ENCODE measurements at places on chromosomes 2 and 18.

DNA sequence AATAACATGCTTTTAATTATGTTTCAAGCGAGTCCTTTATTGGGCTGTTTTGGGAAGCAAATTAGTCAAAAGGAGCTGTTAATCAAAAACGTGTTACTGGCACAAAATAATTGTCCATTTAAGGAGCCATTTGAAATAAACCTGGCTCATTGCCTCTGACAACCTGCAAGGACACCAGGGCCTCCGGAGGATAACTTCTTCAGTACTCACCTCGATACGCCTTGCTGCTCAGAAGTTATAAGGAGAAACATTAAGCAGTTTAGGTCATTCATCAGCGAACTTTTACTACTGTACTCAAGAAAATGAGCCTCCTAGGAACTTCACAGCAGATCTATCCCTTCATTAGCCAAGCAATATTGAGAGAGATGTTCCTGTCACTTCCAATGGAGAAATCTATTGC lies 1579.2 kb upstream of the ACVR2A start:
- no peak for DNase-seq

DNA sequence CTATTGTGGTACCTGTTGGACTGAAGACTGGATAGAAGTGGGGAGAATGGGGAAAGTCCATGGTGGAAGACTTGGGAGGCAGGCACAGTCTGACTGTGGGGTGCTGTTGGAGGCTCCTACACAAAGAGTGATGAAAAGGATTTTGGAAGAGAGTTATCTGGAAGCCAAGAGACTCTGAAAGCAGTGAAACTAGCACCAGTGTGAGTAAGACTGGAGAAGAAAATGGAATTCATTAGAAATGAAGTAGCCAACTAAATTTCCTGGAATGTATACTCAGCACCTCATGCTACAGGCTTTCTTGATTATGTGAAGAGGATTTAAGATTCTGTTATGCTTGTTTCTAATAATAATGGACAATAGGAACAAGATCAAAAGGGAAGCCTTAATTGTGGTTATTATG lies 27.7 kb downstream of the ELP2 start:
- DNase-seq = no peak

- no peak for DNase-seq
Observed at GRCh38 chr2:197258580-197258979, 52.0 kb downstream of the ANKRD44 start.

DNA sequence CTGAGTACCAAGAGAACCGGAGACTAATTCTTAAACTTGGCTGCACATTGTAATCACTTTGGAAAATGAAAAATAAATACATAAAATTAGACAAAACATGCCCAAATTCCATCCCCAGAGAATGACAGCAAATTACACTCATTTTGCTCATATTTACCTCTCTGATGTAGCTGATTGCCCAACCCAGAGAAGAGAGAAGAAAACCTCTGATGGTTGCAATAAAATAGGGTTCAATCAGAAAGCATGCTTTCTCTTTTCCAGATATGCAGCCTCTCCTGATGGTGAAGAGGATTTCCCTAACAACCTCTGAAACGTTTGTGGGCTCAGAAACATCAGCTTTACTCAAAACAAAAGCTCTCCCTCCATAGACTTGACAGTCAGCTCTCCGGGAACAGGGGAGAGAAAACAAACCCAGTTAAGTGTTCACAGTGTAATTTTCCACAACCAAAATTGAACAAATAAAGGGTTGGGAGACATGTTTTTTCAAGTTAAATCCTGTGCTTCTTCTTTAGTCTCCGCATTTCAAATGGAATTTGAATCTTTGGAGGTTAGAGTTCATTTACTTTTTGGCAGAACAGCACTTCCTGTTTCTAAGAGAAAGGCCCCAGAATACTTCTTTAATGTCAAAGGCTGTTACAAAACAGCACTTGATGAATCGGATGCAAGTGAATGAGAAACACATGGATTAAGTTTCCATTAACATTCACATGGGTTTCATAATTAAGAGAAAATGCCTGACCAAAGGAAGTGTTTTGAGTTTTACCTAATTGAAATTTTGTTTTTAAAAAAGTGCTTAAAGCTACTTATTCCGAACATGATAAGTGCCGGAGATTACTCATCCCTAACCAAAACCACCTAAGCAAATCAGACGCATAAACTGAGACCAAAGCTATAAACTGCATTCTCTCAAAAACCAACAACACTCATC lies 570.1 kb upstream of the SYT4 start:
- no peak for DNase-seq

- DNase-seq = no peak
Observed at GRCh38 chr18:24530630-24531111, 70.2 kb downstream of the HRH4 start.

GRCh38 chr18:79876497-79876896 lies 75.0 kb downstream of the SLC66A2 start:
- no peak for DNase-seq

GRCh38 chr2:10091182-10091888 lies 11.1 kb upstream of the CYS1 start:
- DNase-seq = peak; percentile 57

GRCh38 chr18:25843791-25844190 lies 246.6 kb downstream of the SS18 start:
- DNase-seq = no peak

GRCh38 chr2:221097568-221097915 lies 474.6 kb downstream of the EPHA4 start:
- DNase-seq = no peak

DNA sequence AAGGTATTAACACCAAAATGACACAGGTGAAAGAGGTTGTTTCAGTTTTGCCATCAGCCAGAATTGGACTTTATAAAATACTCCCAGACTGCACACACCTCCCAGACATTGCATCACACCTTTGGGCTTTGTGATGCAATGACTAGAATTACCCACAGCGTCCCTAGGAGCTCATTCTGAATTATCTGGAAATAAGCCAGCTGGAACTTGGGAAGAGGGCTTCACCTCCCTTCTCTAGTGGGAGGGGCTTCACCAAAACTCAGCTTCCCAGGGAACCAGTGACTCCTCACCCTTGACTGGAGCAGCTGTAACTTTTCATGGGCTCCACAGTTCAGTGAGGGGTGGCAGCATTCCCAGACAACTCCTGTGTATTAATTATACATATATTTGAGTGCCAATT lies 83.1 kb upstream of the BZW1 start:
- DNase-seq = no peak

DNA sequence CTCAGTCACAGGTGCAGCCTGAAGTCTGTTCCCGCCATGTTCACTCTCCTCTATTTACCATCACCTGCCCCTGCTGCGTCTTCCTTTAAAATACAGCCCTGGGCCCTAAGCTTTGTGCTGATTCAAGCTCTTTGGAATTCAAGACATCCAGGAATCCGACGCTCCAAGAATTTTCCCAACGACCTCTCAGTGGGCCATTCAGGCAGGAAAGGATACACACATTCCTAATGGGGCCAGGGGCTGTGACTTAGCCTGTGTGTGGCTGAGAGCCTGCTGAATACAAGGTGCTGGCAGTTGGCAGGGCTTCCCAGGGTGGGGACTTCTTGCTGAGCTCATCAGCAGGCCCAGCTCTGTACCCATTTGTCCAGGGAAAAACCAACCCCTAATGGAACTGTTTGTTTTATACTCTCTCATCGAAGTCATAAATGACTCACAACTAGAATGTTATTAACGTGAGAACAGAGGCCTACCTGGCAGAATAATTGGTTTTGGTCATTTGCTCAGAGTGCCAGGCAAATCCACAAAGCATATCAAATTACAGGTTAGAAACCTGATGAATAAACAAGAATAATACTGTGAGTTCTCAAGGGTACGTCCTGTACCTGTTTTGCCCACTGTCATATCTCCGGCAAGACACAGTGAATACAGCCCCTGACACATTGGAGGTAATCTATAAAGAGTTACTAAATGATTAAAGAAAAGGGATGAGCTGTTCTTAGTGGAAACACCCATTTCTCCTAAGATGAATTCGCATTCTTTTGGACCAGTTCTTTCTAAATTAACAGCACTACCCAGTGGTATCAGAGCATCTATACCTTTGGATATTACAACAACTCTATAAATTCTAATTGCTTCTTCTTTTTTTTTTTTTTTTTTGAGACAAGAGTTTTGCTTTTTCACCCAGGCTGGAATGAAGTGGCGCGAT lies 12.6 kb upstream of the KCMF1 start:
- peak; percentile 55 for DNase-seq

DNA sequence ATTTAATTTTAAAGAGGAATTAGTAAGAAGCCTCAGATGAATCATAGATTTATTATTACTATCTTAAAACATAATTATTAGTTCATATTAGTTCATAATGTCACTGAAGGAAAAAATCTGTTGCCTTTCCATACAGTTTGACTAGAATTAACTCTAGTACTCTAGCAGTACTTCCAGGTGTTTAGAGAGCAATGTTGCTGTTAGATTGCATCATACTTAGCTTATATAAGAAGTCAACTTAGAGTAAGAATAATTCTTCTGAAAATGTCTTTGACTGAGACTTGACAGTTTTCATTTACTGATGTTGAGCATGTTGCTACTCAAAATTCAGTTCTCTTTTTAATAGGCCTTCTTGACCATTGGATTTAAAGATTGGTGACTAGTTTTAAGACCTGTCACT lies 4.7 kb downstream of the RAB3GAP1 start:
- no peak for DNase-seq

DNA sequence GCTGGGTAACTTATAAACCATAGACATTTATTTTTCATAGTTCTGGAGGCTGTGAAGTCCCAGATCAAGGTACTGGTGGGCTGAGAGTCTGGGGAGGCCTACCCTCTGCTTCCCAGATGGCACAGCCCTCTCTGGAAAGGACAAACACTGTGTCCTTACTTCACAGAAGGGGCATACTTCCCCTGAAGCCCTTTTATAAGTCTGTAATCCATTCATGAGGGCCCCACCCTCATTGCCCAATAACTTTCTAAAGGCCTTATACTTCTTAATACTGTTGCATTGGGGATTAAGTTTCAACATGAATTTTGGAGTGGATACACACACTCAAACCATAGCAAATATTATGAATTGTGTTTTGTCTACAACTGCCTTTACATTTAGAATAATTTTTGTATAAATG lies 36.0 kb downstream of the ATIC start:
- DNase-seq = no peak

DNA sequence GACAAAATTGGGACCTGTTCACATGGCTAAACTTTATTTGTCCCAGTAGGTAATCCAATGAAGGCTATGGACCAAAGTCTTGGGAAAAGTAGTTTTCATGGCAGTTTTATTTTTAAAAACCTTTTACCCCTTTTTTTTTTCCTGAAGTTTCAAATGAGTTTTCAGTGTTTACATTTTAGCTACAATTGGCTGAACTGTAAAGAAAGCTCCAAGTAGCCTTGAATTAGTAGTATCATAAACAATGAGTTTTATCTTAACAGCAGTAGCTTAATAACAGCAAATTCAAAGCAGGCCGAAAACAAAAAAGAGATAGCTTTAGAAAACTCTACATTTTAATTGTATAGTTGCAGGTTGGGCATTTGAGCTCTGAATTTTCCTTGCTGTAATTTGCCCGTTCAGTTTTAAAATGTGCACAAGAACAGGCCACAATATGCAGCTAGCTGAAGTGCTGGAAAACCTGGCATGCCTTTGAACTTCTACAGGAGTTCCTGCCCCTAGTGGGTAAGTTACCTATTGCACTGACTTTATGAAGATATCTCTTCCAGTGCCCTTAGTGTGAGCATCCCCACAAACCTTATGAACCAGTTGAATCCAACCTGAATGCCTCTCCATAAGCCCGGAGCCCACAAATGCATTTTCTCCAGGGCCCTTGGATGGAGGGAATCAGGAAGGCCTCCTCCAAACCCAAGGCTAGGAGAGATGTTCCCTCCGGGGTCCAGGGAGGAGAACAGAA lies 106.7 kb downstream of the XRCC5 start:
- DNase-seq = no peak

DNA sequence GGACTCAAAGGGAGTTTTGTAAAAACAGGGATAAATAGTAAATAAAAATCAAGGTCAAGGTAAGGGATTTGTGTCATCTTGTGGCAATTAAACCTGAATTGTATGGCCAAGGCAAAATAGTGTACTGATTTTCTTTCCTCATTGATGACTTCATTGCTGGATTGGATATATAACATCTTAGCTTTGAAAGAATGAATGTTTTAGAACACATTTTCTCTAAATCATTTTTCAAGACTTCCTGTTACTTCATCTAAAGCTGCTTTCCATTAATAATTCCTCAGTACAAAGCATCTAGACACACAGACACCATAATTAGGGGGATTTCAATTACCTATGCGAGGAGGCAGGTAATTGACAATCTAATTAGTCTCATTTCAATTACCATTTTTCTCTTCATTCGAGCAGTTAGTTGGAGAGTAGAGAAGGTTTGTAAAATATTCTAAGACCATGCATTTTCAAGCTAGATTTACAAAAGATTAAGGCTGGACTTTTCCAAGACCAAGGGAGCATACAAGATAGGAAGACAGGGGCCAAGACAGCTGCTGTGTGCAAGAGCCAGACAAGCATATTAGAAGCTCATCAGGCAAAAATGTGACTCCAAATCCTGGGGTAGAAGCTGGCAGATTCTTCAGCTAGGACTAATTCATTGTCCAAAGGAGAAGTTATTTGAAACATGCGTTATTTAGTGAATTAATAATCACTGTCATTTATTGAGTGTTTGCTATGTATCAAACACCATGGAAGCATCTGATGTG lies 253.6 kb downstream of the EPHA4 start:
- no peak for DNase-seq

- no peak for DNase-seq
Observed at GRCh38 chr2:28755421-28755820, 3.8 kb downstream of the PPP1CB start.

DNA sequence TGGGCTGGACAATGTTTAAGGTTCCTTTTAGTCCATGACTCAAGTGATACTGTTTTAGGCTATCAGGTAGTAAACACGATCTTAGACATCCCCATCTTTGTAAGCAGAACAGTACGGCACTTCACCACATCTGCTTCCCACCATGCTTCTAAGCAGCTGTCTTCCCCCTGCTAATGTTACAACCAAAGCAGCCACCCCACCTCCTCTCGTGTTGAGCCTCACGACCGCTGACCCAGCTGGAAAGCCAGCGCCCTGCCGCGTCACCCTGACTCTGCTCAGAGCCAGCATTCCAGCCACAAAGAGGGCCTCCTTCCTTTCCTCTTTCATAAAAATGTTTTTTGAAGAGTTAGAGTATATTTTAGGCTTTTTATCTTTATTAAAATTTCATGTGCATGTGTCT lies 9.4 kb downstream of the MTERF4 start:
- DNase-seq = no peak

DNA sequence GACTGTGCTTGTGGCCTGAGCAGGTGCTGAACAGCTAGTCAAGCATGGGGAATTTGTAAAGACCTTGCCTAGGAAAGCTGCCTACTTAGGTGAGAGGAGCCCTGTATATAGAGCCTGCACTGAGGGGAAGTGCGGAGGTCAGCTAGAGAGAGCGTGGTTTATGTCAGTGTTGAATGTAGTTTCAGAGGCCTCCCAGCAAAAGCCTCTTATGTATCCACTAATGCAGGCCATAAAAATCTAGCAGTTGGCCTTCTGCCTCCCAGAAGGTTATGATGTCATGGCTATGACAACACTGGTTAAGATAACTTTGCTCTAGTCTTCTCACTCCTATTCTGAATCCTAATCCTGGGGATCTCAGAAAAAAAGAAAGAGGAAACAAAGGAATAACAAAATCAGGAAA lies 88.9 kb downstream of the ASXL3 start:
- no peak for DNase-seq

All from transverse colon (tissue), 4 donors.